ENCODE measurements at places on chromosomes 5 and 9. TPM values are rescaled to one million over a fixed set of nuclear protein-coding genes. Genes with fewer than 3 reads are reported as not detected.

DNA sequence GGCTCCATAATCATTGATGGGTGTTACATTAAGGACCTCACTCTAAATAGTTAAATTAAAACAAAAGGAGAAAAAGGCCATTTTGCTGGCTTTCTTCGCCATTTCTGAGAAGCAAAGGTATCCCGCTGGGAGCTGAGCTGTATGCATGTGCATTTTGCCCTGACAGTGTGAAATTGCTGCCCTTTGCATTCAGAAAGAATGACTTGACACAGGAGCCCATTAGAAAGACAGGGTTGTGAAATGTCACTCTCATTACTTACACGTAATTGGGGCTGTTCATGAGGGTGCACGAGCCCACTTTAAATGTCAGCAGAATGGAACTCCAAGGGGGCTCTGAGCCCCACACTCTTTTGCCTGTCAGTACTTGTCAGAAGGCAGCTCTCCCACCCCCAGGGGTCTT lies 85.0 kb downstream of the SEMA4D start:
- H3K27ac ChIP-seq = no peak overlapping the region
- H3K4me3 ChIP-seq = no peak overlapping the region
- no peak for DNase-seq
- peaks cover 8% of the 10 kb centered on the region for H3K36me3 ChIP-seq
- peaks cover under 1% of the 10 kb centered on the region for H3K4me1 ChIP-seq

GRCh38 chr5:52743970-52744369 lies 43.7 kb upstream of the ITGA1 start:
- peaks cover 11% of the 10 kb centered on the region for H3K4me1 ChIP-seq
- H3K27ac ChIP-seq = no peak overlapping the region
- no peak for DNase-seq
- H3K4me3 ChIP-seq = no peak overlapping the region
- no peaks in the 10 kb centered on the region for H3K36me3 ChIP-seq

- H3K36me3 ChIP-seq = peaks cover 10% of the 10 kb centered on the region
- H3K27ac ChIP-seq = no peak overlapping the region
- H3K4me1 ChIP-seq = no peaks in the 10 kb centered on the region
- DNase-seq = no peak
These were observed 81.6 kb downstream of the CYFIP2 start for GRCh38 chr5:157347301-157348048.

- no peaks in the 10 kb centered on the region for H3K4me1 ChIP-seq
- DNase-seq = no peak
- no peak overlapping the region for H3K27ac ChIP-seq
- H3K27me3 ChIP-seq = no peaks in the 10 kb centered on the region
- no peak overlapping the region for H3K4me3 ChIP-seq
- H3K36me3 ChIP-seq = peaks cover 18% of the 10 kb centered on the region
These were observed 66.3 kb downstream of the RCL1 start for GRCh38 chr9:4859035-4859434.

- no peak overlapping the region for H3K27ac ChIP-seq
- no peak for DNase-seq
- no peak overlapping the region for H3K4me3 ChIP-seq
- no peaks in the 10 kb centered on the region for H3K27me3 ChIP-seq
- H3K4me1 ChIP-seq = no peaks in the 10 kb centered on the region
These were observed 218.3 kb downstream of the ADAMTSL1 start for GRCh38 chr9:18692268-18692667.

GRCh38 chr5:118793091-118793490 lies 195.3 kb downstream of the DTWD2 start:
- H3K4me3 ChIP-seq = no peak overlapping the region
- no peak for DNase-seq
- H3K27me3 ChIP-seq = no peaks in the 10 kb centered on the region
- H3K4me1 ChIP-seq = no peaks in the 10 kb centered on the region
- no peaks in the 10 kb centered on the region for H3K36me3 ChIP-seq
- no peak overlapping the region for H3K27ac ChIP-seq

DNA sequence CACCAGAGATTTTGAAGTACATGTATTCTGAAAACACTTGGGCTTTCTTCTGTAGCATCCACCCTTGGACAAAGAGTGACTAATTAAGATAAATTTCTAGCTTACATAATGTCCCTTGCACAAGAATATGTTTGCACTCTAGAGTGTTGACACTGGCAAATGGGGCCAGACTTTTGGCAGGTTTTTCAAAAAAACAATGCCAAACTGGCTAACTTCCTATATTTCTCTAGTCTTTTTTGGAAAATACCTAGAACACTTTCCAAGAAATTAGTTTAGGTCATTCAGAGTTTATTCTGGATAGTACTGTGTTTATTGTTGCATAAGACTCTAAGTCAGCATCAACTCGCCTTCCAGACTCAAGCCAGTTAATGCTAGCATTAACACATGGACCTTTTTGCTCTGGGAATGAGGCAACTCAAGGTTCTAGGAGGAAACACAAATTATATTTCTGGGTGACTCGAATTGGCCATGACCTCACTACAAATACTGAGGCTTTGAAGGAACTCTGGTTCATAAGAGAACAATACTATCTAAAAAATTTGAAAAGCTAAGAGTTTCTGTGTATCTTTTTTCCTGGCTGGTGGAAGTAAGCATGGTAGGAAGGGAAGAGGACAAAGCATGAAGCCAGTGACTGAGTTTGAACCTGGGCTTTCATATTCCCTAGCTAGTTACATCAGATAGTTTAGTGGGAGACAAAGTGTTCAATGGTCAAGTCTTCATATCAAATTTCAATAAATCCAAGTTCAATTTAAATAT lies 101.6 kb downstream of the NREP start:
- no peaks in the 10 kb centered on the region for H3K27me3 ChIP-seq
- no peak overlapping the region for H3K4me3 ChIP-seq
- H3K4me1 ChIP-seq = no peaks in the 10 kb centered on the region

DNA sequence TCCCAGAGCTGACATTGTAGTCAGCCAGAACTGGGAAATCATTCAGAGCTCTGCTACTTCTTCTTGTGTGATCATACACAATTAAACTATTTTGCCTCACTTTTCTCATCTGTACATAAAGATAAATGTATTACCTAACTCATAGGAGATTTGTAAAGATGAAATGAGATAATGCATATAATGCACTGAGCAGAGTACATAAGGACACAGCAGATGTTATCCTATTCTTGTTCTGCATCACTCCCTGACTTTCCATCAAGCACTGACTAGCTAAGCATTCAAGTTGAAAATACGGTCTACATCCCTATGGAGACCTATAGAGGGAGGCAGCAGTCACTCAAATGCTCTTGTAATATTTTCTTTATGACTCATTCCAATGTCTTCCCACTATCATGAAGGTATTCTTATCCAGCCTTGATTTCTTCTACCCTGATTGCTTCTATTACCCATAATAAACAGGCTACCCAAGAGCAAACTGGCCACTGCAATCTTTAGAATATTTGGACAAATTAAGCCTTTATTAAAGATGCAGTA lies 16.3 kb upstream of the PRR16 start:
- H3K36me3 ChIP-seq = no peaks in the 10 kb centered on the region
- no peaks in the 10 kb centered on the region for H3K4me1 ChIP-seq
- H3K27me3 ChIP-seq = no peaks in the 10 kb centered on the region
- H3K27ac ChIP-seq = no peak overlapping the region

GRCh38 chr5:11733840-11734192 lies 170.4 kb downstream of the CTNND2 start:
- no peak overlapping the region for H3K27ac ChIP-seq
- no peaks in the 10 kb centered on the region for H3K27me3 ChIP-seq
- H3K36me3 ChIP-seq = no peaks in the 10 kb centered on the region
- DNase-seq = no peak

- H3K4me3 ChIP-seq = no peak overlapping the region
- H3K27ac ChIP-seq = no peak overlapping the region
- no peaks in the 10 kb centered on the region for H3K36me3 ChIP-seq
- H3K4me1 ChIP-seq = peaks cover 5% of the 10 kb centered on the region
These were observed 46.2 kb downstream of the SLC28A3 start for GRCh38 chr9:84294241-84294950.

- H3K27ac ChIP-seq = no peak overlapping the region
- peaks cover 24% of the 10 kb centered on the region for H3K4me1 ChIP-seq
- H3K36me3 ChIP-seq = peaks cover 4% of the 10 kb centered on the region
- no peak for DNase-seq
- H3K4me3 ChIP-seq = no peak overlapping the region
These were observed 34.7 kb downstream of the DAP start for GRCh38 chr5:10726179-10726912.

The HAUS6 gene
- total RNA-seq = 7.5 TPM

The PCA3 gene
- not detected for total RNA-seq

The ALDH7A1 gene
- total RNA-seq = 23.7 TPM

The MYOT gene
- not detected for total RNA-seq

The OR1J2 gene
- not detected for total RNA-seq

The FRMD3 gene
- 9.7 TPM for total RNA-seq

The TAF9 gene
- total RNA-seq = 35.7 TPM

Measured in lower lobe of right lung (tissue), 2 donors.